Stimulated activated CD8-positive, alpha-beta memory T cell treated with anti-CD3 and anti-CD28 coated beads, Interleukin-7, amount 100 ng/mL, for 1 hour (primary cell): ENCODE measurements at places on chromosomes 1 and 21.
A peak's percentile ranks its signal among the peaks of the same experiment; 100 is the strongest.

- no peak for DNase-seq
Observed at GRCh38 chr1:230415405-230416132, 10.6 kb downstream of the PGBD5 start.

- no peak for DNase-seq
Observed at GRCh38 chr1:214990619-214991018, 91.9 kb upstream of the KCNK2 start.

DNA sequence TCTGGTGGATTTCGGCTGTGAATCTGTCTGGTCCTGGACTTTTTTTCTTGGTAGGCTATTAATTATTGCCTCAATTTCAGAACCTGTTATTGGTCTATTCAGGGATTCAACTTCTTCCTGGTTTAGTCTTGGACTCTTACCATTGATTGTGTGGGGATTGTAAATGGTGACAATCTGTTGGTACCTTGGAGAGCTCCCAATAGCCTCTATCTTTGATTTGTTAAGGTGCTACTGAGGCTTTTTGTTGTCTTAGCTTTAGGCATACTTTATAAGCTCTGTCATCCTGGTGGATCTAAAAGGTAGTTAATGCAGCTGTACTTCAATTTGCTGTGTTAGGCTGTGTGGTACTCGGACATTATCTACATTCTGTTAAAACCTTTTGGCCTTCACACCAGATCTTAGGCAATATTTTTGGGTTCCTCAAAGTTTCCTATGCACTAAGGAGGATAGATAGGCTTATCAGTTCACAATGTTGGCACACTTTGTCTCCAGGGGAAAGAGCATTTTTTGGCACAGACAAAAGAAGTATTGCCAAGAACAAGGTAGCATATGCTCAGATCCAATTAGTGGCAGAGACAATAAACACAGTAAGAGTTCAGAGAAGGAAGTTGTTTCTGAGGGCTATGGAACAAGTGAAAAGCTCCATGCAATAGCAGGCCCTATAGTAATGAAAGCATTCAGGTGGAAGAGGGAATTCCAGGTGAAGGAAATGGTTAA, 230.4 kb downstream of the PDE4B start:
- DNase-seq = no peak

GRCh38 chr1:23575226-23575810, 16.0 kb upstream of the ID3 start:
- no peak for DNase-seq

- no peak for DNase-seq
Observed at GRCh38 chr1:64036549-64036948, 166.9 kb upstream of the UBE2U start.

DNA sequence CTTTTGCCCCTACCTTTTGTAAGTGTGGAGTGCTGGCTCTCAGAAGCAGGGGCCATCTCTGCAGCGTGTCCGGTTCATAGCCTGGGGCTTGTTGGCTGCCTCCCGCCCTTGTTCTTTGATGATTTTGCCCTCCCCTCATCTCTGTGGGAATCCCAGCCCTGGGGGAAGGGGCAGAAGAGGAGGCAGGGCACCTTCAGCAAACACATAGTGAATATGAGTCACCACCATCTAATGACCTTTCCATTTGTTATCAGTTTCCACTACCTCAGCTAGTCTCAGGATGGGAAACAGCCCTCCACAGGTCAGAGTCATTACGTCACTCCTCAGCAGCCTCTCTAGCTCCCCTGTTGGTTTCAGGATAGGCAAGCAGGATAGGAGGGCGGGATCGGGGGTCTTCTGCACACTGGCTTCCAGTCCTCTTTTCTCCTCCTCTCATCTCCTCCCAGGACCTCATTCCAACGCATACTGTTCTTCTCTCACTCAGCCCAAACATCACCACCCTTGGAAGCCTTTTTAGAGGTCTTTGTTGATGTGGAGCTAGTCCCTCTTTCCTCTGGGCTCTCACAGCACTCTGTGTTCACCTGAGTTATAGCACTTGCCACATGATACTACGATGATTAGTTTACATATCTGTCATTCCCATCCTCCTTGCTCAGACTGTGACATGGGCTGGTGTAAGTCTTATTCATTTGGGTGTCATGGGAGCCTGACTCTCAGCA, 15.8 kb downstream of the GADD45A start:
- no peak for DNase-seq

GRCh38 chr1:63466759-63467158, 56.3 kb downstream of the ITGB3BP start:
- no peak for DNase-seq

- DNase-seq = no peak
Observed at GRCh38 chr1:25432749-25433388, 2.2 kb downstream of the MACO1 start.

GRCh38 chr1:48665708-48666407, 110.8 kb downstream of the BEND5 start:
- no peak for DNase-seq

DNA sequence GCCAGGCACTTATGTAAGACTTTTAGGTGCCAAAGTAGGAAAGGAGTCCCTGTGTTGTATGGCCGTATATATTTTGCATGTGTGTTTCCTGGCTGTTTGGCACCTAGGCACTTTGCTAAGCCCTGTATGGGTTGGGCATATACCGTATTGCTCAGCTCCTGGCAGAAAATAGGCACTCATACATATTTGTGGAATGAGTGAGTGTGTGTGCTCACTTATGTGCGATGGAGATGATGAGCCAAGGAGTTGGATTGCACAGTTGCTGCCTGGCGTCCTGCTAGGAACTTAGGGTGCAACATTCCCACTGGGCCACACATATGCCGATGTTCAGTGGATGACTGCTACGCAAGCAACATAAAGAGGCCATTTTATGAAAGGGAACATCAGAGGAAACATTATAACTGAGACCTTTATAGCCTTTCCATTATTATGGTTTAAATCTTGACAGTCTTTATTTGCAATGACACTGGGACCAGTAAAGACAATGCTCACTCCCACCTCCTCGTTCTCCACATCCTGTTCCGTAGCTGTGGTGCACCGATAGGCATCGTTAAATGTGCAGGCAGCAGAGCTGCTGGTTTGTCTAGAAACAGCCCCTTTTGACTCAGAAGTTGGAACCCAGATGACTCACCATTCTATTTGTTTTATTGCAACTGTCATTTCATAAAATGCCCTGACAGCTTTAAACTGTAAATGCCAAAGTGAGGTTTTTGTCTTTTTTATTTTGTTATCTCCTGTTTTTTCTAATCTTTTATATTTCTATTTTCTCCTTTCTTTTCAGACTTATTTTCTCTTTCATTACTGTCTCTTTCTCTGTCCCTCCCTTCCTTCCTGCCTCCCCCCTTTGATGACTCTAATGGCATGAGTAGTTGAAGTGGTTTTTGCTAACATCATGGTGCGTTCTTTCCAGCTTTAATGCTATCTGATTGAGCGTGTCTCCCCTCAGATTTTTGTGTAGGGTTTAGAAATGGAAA, 36.1 kb downstream of the PEX14 start:
- DNase-seq = peak; percentile 61

- no peak for DNase-seq
Observed at GRCh38 chr1:210764536-210764935, 369.4 kb downstream of the KCNH1 start.

DNA sequence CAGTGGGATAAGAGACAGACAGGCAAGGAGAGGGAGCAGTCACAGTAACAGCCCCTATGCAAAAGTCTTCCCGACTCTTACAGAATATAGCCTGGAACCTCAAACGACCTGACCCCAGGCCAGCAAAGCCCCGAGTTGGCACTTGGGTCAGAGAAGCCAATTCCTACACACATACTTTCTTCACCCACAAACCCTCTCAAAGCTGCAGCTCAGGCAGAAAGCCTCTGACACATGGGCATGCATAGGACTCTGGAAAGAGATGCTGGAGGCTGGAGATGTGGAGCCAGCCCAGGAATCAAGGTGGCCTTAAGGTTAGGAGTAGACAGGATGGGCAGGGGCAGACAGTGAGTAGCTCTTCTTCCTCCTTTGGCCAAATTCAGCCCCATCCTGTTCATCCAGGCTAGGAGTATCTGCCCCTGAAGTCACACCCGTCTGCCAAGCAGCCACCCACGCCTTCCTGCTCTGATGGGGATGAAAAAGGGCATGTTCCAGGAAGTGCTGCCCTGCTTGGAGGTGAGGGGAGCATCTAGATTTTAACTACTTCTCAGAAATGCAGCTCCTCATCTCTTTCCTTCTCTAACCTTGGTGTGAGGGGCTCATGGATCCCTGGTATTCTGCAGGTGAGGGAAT, 7.8 kb downstream of the SLC41A1 start:
- DNase-seq = no peak

DNA sequence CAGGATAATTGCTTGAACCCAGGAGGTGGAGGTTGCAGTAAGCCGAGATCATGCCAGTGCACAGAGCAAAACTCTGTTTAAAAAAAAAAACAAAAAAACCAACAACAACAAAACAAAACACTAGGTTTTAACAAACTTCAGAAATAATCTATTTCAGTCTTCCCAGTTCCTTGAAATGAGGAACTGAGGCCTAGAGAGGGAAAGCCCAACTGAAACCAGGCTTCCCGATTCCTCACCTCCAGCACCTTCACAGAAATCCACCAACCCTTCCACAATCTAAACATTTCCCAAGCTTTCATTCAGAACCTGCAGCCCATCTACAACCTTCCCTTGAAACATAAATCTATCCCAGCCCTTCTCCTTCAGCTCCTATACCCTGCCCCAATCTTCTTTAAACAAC, 612 bp upstream of the CD52 start:
- DNase-seq = no peak

GRCh38 chr1:24935615-24936484, 5.8 kb upstream of the RUNX3 start:
- no peak for DNase-seq

- no peak for DNase-seq
Observed at GRCh38 chr1:244085891-244086290, 34.8 kb downstream of the ZBTB18 start.

- DNase-seq = no peak
Observed at GRCh38 chr1:198416296-198416695, 124.2 kb downstream of the ATP6V1G3 start.

DNA sequence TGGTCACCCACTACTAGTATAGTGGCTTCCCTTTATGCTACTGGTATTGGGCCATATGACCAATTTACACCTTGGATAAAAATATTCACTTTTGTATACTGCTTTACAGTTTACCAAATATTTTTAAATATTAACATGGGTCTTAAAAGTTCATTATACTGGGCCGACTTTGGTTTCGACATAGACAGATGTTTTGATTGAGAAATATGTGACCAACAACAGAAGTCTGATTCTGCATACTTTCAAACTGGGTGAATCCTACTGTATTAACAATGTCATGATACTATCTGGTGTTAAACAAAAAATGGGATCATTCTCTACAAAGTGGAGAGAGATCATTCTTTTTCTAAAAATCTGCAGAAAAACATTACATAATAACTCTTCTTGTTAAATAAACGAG, 134.8 kb downstream of the AKT3 start:
- no peak for DNase-seq

GRCh38 chr1:112927462-112927990, 28.5 kb downstream of the SLC16A1 start:
- DNase-seq = no peak

GRCh38 chr1:53892911-53893310, 1.1 kb upstream of the DIO1 start:
- DNase-seq = no peak

DNA sequence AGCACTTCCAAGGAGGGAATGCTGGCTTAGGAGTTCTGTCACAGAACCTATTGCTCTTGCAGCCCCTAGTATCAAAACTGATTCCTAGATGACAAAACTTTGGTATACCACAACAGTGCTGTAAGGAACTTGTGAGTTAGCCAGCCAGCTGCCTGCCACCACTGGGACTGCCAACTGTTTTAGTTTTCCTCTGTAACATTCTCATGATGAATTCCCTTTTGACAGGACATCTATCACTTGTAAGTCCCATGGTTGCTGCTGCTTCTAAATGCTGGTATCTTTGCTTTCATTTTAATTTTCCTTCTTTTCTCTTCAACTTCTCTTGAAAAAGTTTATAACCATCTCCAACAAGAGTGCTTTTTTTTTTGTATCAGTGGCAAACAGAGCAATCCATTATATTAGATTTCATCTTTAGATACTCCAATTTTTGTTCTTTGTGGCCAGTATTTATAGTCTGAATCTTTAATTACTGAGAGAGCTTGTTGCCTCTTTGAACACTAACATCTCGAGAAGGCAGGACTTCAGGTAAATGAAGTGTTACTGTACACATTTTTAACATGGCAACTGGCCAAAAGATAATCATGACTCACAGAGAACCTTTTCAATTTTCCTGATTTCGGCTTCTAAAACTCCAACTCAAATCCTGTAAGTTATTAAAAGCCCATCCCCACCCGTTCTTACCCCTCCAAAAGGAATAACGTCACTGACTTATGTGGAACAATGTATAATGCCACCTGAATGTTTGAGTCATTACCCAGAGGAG, 19.8 kb downstream of the DBT start:
- no peak for DNase-seq

DNA sequence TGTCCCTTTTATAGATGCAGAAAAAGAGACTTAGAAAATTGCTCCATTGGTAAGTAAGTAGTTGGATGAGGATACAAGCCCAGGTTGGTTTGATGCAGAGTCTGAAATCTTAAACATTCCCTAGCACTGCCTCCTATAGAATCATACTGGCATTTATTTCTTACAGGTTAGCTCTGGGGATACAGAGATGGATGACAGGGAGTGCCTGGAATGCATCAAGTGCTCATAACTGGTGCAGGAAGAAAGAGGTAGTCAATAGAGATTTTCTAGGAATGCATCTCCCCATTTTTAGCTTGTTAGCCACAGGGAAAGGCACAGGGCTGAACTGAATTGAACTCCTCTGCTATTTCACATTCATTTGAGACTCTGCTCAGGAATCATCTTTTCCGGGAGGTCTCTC, 269.0 kb upstream of the USP24 start:
- no peak for DNase-seq

- no peak for DNase-seq
Observed at GRCh38 chr1:239939602-239940001, 152.1 kb upstream of the FMN2 start.

- DNase-seq = no peak
Observed at GRCh38 chr21:23281917-23282316, 2283.7 kb downstream of the NCAM2 start.

- DNase-seq = no peak
Observed at GRCh38 chr1:241095847-241096246, 261.2 kb downstream of the RGS7 start.

DNA sequence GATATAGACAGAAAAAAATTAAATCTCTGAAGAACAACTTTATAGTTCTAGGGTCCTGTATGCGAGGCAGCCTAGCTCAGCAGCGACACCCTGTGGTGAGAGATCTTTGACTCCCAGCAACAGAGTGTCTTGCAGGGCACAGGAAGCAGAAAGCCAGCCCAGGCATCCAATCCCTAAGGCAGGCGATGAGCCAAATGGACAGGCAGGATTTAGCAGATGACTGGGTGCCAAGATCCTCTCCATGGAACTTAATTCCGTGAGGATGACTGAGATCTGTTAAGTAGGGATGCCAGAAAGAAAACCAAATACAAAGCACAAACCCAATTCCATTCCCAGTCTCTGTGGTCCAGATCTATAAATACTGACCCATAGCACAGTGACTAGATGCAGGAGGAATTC, 38.8 kb downstream of the HLCS start:
- peak; percentile 53 for DNase-seq

DNA sequence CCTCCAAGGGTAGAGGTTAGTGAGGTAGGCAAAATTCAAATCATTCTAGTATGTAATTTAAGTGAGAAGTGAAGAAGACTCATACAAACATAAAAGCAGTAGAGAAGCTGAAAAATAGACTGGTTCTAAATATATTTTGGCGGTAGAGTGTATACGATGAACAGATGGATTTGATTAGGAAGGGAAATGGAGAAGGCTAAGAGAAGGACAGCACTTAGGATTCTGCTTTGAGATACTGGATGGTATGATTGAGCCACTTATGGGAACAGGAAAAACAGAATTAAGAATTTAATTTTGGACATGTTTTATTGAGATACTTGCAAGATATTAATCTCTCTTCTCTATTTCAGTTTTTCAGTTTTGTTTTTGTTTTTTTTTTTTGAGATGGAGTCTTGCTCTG, 60.1 kb downstream of the EPB41 start:
- no peak for DNase-seq
